ENCODE measurements at places on chromosomes 3 and 15. TPM values are rescaled to one million over a fixed set of nuclear protein-coding genes. Genes with fewer than 3 reads are reported as not detected.

- DNase-seq: peak; percentile 13
These were observed 296.6 kb upstream of the MME start for GRCh38 chr3:154783521-154783931.

ZBED2 gene
- total RNA-seq: 1.5 TPM

CYP8B1 gene
- total RNA-seq: not detected

SRGAP3 gene
- total RNA-seq: 19.7 TPM

STAB1 gene
- total RNA-seq: 56.5 TPM

RBSN gene
- 44.6 TPM for total RNA-seq

- DNase-seq: peak; percentile 17
These were observed 45.8 kb upstream of the FOXP1 start for GRCh38 chr3:71629289-71629688.

DNA sequence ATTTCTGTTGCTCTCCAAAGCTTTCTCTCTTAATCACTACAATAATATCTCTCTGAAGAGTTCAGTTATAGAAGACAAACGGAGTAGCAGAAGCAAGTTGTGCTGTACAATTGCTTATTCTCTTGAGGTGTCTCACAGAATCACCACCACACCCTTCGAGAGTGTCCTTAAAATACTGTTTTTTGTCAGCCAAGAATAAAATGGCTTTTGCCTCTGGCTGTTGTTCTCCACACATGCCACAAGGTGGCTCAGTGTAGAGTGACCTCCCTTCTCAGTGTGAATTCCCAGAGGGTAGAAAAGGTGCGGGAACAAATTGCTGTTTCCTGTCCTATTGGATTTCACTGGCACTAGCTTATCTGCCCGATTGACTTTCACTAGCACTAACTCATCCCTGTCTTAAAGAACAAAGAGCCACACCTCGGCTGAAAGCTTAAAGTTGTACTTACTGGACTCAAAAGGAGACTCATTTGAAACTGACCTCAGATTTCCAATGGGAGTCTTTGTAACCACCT, 134.2 kb upstream of the SATB1 start:
- peak; percentile 16 for DNase-seq

GRCh38 chr15:64597477-64597822, 137.1 kb downstream of the ZNF609 start:
- DNase-seq: peak; percentile 40

GRCh38 chr15:63411866-63412265, 30.2 kb upstream of the CA12 start:
- no peak for DNase-seq

GRCh38 chr15:67120839-67121643, 55.6 kb downstream of the SMAD3 start:
- peak; percentile 75 for DNase-seq

DNA sequence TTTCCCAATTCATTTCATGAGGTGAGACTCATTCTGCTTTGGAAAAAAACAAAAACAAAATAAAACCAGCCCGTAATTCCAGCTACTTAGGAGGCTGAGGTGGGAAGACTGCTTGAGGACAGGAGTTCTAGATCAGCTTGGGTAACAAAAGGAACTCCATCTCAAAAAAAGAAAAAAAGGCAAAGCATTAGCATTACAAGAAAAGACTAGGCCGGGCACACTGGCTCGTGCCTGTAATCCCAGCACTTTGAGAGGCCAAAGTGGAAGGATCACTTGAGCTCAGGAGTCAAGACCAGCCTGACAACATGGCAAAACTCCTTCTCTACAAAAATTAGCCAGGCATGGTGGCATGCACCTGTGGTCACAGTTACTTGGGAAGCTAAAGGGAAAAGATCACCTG, 33.9 kb downstream of the TRPM7 start:
- no peak for DNase-seq

DNA sequence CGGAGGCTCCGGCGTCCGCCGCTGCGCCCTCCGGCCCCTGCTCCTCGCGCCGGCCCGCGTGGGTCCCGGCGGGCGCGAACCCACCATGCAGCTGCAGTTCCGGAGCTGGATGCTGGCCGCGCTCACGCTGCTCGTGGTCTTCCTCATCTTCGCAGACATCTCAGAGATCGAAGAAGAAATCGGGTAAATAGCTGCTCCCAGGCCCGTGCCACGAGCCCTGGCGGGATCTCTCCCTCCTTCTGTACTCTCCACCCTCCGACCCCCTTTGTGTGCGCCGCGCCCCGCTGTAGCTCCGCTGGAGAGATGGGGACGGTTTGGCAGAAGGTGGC, 263 bp downstream of the ST8SIA2 start:
- DNase-seq: peak; percentile 53

- no peak for DNase-seq
These were observed 27.8 kb downstream of the PDCD6IP start for GRCh38 chr3:33826206-33826605.

GRCh38 chr3:40009991-40010390, 200.6 kb downstream of the MYRIP start:
- DNase-seq: peak; percentile 7

GOLGA6L4 gene
- 2.6 TPM for total RNA-seq

- no peak for DNase-seq
These were observed 107.2 kb upstream of the RASGRP1 start for GRCh38 chr15:38671675-38672254.

KY gene
- total RNA-seq: 222 TPM

GABRR3 gene
- total RNA-seq: not detected

DNA sequence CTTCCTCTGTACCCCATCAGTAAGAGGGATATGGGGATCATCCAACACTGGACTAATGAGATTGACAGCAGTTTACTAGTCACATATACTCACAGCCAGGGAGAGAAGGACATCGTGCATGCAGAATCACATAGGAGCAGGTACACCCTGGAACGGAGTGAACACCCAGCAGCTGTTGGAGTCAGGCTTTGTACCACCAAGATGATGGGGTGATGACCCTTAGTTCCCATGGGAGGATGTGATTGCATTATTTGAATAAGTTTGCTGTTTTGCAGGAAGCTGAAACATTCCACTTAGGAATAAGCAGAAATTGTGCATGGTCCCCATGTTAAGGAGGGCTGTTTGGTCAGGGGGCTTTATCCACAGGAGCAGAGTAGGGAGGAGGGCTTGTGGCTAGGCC, 482.7 kb upstream of the PDZRN3 start:
- DNase-seq: peak; percentile 11

FOXB1 gene
- total RNA-seq: not detected

GRCh38 chr3:155815030-155815545, 9.0 kb upstream of the C3orf33 start:
- DNase-seq: no peak

PLSCR2 gene
- total RNA-seq: not detected

ZNF501 gene
- 10.6 TPM for total RNA-seq

GNAT1 gene
- total RNA-seq: not detected

DNA sequence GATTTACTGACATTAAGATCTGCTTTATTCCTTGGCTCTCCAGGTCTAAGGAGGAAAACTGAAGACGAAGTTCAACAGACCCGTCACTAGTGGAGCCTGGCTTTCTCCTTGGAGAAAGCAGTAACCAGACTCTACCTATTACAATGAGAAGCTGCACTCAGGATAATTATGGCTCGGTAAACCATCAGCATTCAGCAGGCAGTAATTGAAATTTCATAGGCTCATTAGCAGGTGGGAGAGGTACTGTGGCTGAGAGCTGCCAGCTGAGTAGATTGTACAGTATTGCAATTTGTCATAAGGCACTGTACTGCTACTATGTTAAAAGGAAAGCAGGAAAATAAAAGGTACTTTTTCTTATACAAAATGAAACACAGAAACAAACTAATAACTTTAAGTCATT, 51.2 kb downstream of the CHAC1 start:
- DNase-seq: no peak

DNA sequence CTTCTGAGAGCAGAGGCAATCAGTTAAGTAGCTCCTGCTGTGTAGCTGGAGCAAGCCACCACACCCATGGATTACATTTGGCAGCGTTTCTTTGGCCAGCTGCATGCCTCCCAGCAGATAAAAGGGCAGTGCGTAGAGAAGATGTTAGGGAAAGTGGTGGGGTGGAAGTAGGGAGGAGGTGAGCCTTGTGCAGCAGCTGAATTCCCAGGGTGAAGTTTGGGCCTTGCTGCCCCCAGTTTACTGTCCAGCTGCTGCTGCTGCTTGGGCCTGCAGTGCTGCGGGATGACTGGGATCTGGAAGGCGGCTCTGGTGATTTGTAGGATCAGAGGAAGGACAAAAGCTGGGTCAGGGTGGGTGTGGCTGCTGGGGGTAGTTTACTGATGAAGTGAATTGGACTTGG, 318.7 kb upstream of the C2CD4B start:
- peak; percentile 91 for DNase-seq

DNA sequence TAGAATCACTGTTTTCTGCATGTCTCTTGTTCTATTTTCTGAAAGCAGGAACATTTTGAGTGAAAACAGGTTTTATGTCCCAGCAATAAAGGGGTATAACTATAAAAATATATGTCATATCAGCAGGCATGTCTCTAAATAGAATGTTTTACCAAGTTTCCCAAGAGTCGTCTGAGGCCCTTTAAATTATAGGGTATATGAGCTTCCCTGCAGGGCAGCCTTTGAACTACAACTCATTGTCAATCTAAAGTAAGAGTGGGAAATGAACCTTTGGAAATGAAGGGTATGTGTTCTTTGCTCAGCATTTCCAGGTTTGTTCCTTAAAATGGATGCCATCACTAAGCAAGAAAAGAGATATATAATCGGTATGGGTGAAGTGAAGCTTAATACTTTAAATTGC, 138.6 kb downstream of the LSAMP start:
- no peak for DNase-seq

PCOLCE2 gene
- total RNA-seq: 0.62 TPM

DNA sequence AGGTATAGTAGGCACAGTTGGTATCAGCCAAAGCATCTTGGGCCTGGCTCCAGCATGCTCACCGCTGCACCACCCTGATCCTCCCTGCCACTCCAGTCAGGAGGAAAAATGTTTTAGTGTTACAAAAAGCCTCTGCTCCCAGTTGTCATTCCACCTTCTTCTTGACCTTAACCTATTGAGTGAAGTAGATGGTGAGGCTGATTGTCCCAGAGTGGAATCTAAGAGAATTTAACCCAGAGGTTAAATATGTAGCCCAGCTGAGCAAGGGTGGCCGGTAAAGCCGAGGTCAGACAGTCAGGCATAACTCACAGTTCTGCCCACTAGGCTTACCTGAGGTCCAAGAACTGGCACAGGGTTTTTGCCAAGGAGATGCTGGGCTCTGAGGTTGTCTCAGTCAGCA, 30.7 kb upstream of the TNIK start:
- DNase-seq: no peak

DNA sequence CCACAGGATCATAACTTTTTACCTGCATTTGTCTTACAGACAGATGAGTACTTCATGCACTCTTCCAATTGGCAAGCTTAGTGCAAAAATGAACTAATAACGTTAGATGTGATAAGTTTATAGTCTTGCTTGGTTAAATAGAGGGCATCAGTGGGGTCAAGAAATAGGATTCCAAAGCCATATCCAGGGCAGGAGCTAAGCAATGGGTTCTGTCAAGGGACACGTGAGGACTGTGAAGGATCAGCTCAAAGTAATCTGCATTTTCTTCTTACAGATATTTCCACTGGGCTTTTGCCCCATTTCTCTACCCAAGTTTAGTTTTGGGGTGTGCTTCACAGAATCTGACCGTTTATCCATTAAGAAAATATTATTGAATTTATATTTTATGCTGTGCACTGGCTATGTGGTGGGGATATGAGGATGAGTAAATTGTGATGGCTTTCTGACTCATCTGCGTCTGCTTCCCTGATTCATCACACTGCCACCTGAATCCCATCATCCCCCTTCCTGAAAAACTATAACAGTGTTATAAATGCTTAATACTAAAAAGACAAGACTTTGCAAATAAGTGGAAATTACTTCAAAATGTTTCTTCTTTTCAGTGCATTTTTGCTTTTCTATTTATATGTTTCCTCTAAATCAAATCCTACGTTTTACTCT, 17.5 kb downstream of the PPP2R3A start:
- DNase-seq: no peak

GCSAM gene
- 0.41 TPM for total RNA-seq

- no peak for DNase-seq
These were observed 177.8 kb upstream of the PROK2 start for GRCh38 chr3:71962561-71963240.

DNA sequence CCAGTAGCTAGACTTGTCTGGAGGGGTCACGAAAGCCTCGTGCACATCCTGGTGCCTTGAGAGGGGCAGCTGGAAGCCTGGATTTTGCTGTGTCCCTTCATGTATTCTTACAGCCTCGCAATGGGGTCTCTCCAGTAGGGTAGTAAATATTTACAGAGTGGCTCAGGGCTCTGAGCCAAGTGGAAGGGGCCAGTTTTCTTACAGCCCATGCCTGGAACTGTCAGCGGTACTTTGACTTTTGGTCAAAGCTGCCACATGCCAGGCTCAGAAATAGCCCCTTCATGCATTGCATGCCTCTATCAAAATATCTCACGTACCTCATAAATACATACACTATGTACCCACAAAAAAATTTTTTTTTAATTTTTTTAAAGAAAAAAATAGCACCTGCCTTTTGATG, 119.2 kb downstream of the OSBPL10 start:
- DNase-seq: peak; percentile 32

DNA sequence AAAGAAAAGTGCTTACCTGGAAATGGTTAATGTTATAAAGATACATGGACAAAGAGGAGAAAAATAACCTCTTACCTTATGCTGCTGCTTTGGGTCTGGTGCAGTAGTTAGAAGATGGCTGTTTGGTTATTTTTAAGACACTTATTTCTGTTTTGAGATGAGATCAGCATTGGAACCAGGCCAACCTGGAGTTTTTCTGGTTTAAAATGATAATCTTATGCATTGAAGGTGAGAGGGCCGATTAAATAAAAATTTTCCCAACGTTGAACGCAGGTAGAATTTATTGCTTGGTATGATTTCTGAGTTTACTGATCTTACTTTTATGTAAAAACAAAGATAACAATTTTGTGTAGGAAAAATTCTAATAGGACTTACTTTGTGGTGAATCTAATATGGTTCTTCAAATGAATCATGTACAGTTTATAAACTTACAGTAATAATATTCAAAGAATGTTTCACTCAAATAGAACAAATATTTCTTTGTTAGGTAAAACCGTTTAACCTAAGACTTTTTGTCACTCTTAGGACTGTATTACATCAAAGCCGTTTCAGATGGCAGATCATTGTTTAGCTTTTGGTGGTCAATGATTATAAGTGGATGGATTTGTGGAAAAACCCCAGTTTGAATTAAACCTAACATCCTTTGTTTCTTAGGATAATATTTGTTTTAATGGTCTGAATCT, 14.9 kb downstream of the UBE2E2 start:
- no peak for DNase-seq

- no peak for DNase-seq
These were observed 1.0 kb upstream of the GALNT15 start for GRCh38 chr3:16173283-16174025.

- DNase-seq: no peak
These were observed 288.0 kb upstream of the TLE3 start for GRCh38 chr15:70385711-70386110.

- DNase-seq: no peak
These were observed 3.9 kb downstream of the MKRN3 start for GRCh38 chr15:23569151-23569925.

Data from tongue (tissue), 3 donors.